ENCODE measurements at places on chromosomes 3 and 15. TPM values are rescaled to one million over a fixed set of nuclear protein-coding genes. Genes with fewer than 3 reads are reported as not detected.

Gene MED12L
- polyA plus RNA-seq: not detected

Gene SPCS1
- polyA plus RNA-seq: 317 TPM

Gene GOLGA8H
- polyA plus RNA-seq: not detected

Gene WDR49
- polyA plus RNA-seq: not detected

Gene ZNF80
- 6.4 TPM for polyA plus RNA-seq

Gene SAMMSON
- polyA plus RNA-seq: not detected

Gene VILL
- polyA plus RNA-seq: 9.0 TPM

Gene AHSG
- not detected for polyA plus RNA-seq

Gene ZPLD1
- not detected for polyA plus RNA-seq

Gene THPO
- not detected for polyA plus RNA-seq

Gene KY
- not detected for polyA plus RNA-seq

Gene EIF4E3
- polyA plus RNA-seq: 80.6 TPM

Gene TMC3
- polyA plus RNA-seq: 0.05 TPM

Gene MESP2
- polyA plus RNA-seq: not detected

Gene SLC24A5
- polyA plus RNA-seq: not detected

Gene NRG4
- polyA plus RNA-seq: not detected

Gene ADAMTS17
- polyA plus RNA-seq: not detected

Gene ALDH1A2
- not detected for polyA plus RNA-seq

Gene LMOD3
- 0.16 TPM for polyA plus RNA-seq

Gene GPR62
- polyA plus RNA-seq: not detected

Gene MCTP2
- 1.6 TPM for polyA plus RNA-seq
